Mesothelial cell of epicardium (in vitro differentiated cells): ENCODE measurements at places on chromosomes 16 and 17. TPM values are rescaled to one million over a fixed set of nuclear protein-coding genes. Genes with fewer than 3 reads are reported as not detected.

DNA sequence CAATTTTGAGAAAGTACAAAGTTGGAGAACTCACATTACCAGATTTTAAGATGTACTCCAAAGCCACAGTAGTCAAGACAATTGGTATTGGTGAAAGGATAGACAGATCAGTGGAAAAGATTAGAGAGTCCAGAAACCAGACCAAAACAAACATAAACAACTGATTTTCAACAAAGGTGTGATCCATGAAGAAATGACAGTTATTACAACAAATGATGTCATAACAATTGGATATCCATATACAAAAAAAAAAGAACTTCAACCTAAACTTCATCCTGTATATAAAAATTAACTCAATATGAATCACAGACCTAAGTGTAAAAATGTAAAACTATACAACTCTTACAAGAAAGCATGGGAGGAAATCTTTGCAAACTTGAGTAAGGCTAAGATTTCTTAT is 8.4 kb downstream of the CEP112 start:
- H3K4me1 ChIP-seq, result no peaks in the 10 kb centered on the region
- peaks cover 29% of the 10 kb centered on the region for H3K36me3 ChIP-seq
- no peak overlapping the region for H3K27ac ChIP-seq
- DNase-seq, result no peak
- H3K4me3 ChIP-seq, result no peak overlapping the region
- no peaks in the 10 kb centered on the region for H3K27me3 ChIP-seq

The EPX gene
- not detected in 3 replicates for total RNA-seq

- peaks cover 20% of the 10 kb centered on the region for H3K4me1 ChIP-seq
- H3K27ac ChIP-seq, result no peak overlapping the region
- H3K27me3 ChIP-seq, result no peaks in the 10 kb centered on the region
- DNase-seq, result no peak
- H3K4me3 ChIP-seq, result no peak overlapping the region
Observed at GRCh38 chr17:81932333-81932983, 4.6 kb downstream of the PYCR1 start.

GRCh38 chr17:80702315-80703141 is 157.9 kb downstream of the RPTOR start:
- DNase-seq, result no peak
- no peaks in the 10 kb centered on the region for H3K27me3 ChIP-seq
- H3K27ac ChIP-seq, result no peak overlapping the region
- peaks cover 7% of the 10 kb centered on the region for H3K36me3 ChIP-seq
- no peaks in the 10 kb centered on the region for H3K4me1 ChIP-seq

DNA sequence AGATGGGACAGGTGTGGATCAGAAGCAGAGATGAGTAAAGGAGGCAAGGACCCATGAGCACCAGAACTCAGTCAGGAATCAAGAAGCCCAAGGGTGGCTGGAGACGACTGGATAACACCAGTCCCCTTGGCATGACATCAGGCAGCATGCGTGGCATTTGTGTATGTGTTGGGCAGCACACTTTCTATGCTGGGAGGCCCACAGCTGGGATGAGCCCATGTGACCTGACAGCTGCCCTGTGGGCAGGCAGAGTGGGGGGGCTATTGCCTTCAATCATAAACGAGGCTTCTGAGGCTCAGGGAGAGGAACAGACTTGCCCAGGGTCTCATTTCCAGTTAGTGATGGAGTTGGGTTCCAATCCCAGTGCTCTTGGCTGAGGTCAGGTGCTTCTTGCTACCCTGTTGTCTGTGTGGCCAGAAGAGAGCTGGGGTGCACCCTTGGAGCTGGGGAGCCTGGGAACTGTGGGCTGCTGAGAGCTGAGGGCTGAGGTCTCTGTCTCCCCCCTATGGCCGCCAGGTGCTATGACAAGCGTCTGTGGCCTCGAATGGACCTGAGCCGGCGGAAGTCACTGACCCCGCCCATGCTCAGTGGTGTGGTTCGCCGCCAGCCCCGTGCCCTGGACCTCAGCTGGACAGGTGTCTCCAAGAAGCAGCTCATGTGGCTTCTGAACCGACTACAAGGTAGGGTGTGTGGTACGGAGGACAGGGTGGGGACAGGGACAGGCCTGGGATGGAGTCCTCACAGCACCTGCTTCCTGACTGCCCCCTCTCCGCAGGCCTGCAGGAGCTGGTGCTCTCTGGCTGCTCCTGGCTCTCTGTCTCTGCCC is 7.1 kb upstream of the ORAI3 start:
- no peaks in the 10 kb centered on the region for H3K27me3 ChIP-seq
- no peak overlapping the region for H3K27ac ChIP-seq
- no peak overlapping the region for H3K4me3 ChIP-seq
- peaks cover 2% of the 10 kb centered on the region for H3K4me1 ChIP-seq

The ASGR2 gene
- not detected in 3 replicates for total RNA-seq

- no peak for DNase-seq
- H3K4me3 ChIP-seq, result no peak overlapping the region
- no peak overlapping the region for H3K27ac ChIP-seq
- no peaks in the 10 kb centered on the region for H3K4me1 ChIP-seq
Observed at GRCh38 chr17:8820311-8821010, 21.3 kb upstream of the MFSD6L start.

GRCh38 chr17:28725660-28726225 is 290 bp downstream of the TLCD1 start:
- peak overlapping the region; percentile 92 for H3K27ac ChIP-seq
- DNase-seq, result no peak
- peaks cover 10% of the 10 kb centered on the region for H3K36me3 ChIP-seq
- H3K4me3 ChIP-seq, result peak overlapping the region; percentile 79
- H3K4me1 ChIP-seq, result peaks cover 47% of the 10 kb centered on the region

- no peak overlapping the region for H3K27ac ChIP-seq
- H3K27me3 ChIP-seq, result peaks cover under 1% of the 10 kb centered on the region
- DNase-seq, result no peak
- H3K4me1 ChIP-seq, result peaks cover 5% of the 10 kb centered on the region
- H3K4me3 ChIP-seq, result peak overlapping the region; percentile 52
Observed at GRCh38 chr17:75590849-75591721, 3.5 kb downstream of the MYO15B start.

GRCh38 chr17:13008461-13008860 is 9.4 kb downstream of the ELAC2 start:
- peaks cover 41% of the 10 kb centered on the region for H3K36me3 ChIP-seq
- no peak overlapping the region for H3K27ac ChIP-seq
- no peaks in the 10 kb centered on the region for H3K4me1 ChIP-seq

The TMIGD1 gene
- not detected in 3 replicates for total RNA-seq

The KRTAP2-3 gene
- 0.45 to 0.91 TPM (median 0.69 TPM) in 3 replicates for total RNA-seq

DNA sequence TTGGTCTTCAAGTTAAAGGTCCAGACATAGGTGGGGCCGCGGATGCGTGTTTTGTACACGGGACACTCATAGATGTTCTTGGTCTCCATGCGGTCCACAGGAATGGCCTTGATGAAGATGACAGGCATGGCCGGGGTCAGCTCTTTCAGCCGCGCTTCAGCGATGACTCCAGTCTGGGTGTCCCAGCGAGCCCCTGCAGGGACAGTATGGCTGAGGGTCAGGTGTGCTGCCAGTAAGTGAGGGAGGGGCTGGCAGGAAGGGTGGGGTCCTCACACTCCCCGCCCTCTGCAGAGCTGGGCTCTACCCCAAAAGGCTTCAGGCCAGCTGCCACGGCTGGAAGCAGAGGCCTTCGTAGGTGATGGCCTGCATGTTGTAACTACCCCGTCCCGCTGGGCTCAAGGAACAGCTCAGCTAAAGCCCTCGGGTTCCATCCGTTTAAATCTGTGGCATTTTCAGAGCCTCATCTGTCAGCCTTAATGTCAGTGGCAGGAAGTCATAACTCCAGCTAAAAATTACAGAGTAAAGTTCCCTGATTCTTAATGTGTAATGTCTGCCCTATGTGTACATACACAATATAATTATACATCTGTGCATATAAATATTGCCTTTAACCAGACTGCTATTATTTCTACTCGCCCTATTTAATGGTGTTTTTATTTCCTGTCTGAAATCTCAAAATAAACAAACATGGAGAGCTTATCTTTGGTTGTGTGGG is 45.7 kb downstream of the PGS1 start:
- no peak overlapping the region for H3K4me3 ChIP-seq
- H3K36me3 ChIP-seq, result peaks cover 14% of the 10 kb centered on the region
- peaks cover 19% of the 10 kb centered on the region for H3K4me1 ChIP-seq
- H3K27me3 ChIP-seq, result no peaks in the 10 kb centered on the region
- no peak overlapping the region for H3K27ac ChIP-seq

GRCh38 chr17:48055531-48056245 is 7.5 kb downstream of the NFE2L1 start:
- peak overlapping the region; percentile 40 for H3K27ac ChIP-seq
- peak overlapping the region; percentile 52 for H3K4me3 ChIP-seq
- peaks cover 48% of the 10 kb centered on the region for H3K4me1 ChIP-seq
- H3K36me3 ChIP-seq, result peaks cover 27% of the 10 kb centered on the region

- no peaks in the 10 kb centered on the region for H3K36me3 ChIP-seq
- no peak for DNase-seq
- no peak overlapping the region for H3K4me3 ChIP-seq
- H3K4me1 ChIP-seq, result no peaks in the 10 kb centered on the region
- no peaks in the 10 kb centered on the region for H3K27me3 ChIP-seq
Observed at GRCh38 chr16:22018559-22018958, 10.6 kb downstream of the MOSMO start.

The MT3 gene
- total RNA-seq, result not detected in 3 replicates

DNA sequence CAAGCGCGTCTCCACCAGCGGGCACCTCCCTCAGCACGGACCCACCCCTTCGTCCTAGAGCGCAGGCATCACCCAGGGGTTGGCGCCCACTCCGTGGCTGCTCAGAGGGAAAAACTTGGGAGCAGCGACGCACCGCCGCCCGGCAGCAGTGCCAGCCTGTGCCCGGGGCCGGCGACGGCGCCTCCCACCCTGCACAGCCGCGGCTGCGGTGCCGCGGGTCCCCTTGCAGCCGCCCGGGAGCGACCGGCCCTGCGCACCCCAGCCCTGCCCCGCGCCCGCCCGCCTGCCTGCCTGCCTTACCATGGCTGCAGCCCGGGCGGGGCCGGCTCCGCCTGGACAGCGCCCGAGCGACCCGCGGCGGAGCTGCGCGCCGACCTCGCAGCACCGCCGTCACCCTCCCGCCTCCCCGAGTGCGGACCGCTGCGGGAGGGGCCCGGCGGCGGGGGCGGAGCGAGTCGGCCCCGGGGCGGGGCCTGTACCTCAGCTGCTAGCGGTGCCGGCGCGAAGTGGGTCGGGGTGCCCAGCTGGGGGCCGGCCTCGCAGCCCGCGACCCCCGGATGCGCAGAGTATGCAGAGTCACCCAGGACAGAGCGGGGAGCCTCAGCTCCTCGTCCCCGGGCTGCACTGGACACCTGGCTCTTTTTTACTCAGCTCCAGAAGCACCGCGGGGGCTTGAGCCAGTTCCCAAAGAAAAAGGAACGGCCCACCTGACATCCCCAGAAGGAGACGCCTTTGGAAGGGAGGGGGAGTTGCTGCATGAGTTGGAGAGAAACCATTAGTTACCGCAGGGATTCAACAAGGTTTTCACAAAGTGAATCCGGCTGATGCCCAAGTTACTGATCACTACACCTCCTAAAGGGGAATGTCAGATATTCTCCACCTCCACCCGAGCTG is 17.5 kb upstream of the MTMR4 start:
- peak; percentile 61 for DNase-seq
- peaks cover 72% of the 10 kb centered on the region for H3K27me3 ChIP-seq
- no peaks in the 10 kb centered on the region for H3K36me3 ChIP-seq
- peaks cover 7% of the 10 kb centered on the region for H3K4me1 ChIP-seq

- DNase-seq, result no peak
- H3K27ac ChIP-seq, result no peak overlapping the region
- peaks cover 3% of the 10 kb centered on the region for H3K4me1 ChIP-seq
- H3K4me3 ChIP-seq, result no peak overlapping the region
- H3K36me3 ChIP-seq, result peaks cover 5% of the 10 kb centered on the region
Observed at GRCh38 chr17:78624324-78625151, 47.3 kb upstream of the DNAH17 start.

DNA sequence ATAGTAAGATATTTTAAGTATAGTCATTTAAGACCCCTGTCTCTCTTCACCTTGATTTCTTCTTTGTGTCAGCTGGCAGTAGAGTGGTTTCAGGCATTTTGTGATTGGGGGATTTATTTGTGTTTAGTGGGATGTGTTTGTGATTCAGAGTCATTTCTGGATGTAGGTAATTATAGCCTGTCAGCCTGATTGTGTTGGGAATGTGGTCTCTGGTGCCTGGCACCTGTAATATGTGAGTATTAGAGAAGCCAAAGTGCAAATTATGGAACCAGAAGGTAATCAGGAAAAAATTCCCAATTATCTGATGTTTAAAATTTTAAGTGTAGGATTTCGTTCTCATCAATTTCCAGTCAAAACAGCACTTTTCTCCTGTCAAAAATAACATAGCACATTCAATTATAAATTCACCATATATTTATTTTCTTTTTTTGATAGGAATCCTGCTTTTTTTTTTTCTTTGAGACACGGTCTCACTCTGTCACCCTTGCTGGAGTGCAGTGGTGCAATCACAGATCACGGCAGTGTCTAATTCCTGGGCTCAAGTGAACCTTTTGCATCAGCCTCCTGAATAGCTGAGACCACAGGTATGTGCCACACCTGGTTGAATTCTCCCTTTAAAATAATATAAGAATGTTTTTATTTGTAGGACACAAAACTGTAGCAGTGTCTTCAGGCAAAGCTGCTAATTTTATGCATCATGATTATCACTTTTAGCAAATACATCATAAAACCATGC is 42.7 kb downstream of the ATF7IP2 start:
- H3K4me1 ChIP-seq, result peaks cover 4% of the 10 kb centered on the region
- no peak overlapping the region for H3K4me3 ChIP-seq
- H3K27ac ChIP-seq, result peak overlapping the region; percentile 54
- H3K27me3 ChIP-seq, result no peaks in the 10 kb centered on the region
- DNase-seq, result no peak

The NOD2 gene
- total RNA-seq, result 0.52 to 0.63 TPM (median 0.58 TPM) in 3 replicates

The KRT27 gene
- total RNA-seq, result not detected in 3 replicates

DNA sequence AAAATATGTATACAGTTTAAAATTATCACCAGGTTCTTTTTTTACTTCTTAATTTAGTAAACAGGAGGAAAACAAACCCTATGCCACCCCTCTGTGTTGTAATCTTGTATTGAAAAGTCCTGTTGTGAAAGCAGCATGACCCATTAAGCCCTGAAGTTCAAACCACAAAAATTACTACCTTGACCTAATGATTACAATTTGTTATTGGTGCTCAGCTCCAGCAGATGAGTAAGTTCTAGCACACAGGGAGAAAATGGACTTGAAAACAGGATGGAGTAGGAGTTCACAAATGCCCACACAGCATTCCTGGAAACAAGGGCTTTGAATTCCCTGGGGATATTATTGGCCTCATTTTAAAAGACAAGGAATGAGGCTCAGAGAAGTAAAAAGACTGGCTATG is 505.8 kb upstream of the ERCC4 start:
- no peaks in the 10 kb centered on the region for H3K36me3 ChIP-seq
- no peak overlapping the region for H3K4me3 ChIP-seq
- DNase-seq, result no peak
- H3K27ac ChIP-seq, result no peak overlapping the region

- no peaks in the 10 kb centered on the region for H3K4me1 ChIP-seq
- H3K4me3 ChIP-seq, result no peak overlapping the region
- H3K27me3 ChIP-seq, result no peaks in the 10 kb centered on the region
Observed at GRCh38 chr16:22322741-22323140, 25.5 kb downstream of the POLR3E start.

The TAC4 gene
- not detected in 3 replicates for total RNA-seq

GRCh38 chr16:66902648-66903543 is 15.8 kb downstream of the CDH16 start:
- H3K27ac ChIP-seq, result no peak overlapping the region
- H3K4me3 ChIP-seq, result no peak overlapping the region
- DNase-seq, result no peak

GRCh38 chr17:59415397-59415796 is 83.9 kb downstream of the YPEL2 start:
- peaks cover 2% of the 10 kb centered on the region for H3K36me3 ChIP-seq
- DNase-seq, result no peak
- H3K4me1 ChIP-seq, result peaks cover 4% of the 10 kb centered on the region
- H3K4me3 ChIP-seq, result no peak overlapping the region
- H3K27ac ChIP-seq, result no peak overlapping the region

The TLCD2 gene
- total RNA-seq, result 8.6 to 9.2 TPM (median 8.7 TPM) in 3 replicates
